ENCODE measurements at places on chromosomes 5 and 9. TPM values are rescaled to one million over a fixed set of nuclear protein-coding genes. Genes with fewer than 3 reads are reported as not detected.

Gene GFI1B
- polyA plus RNA-seq, result not detected

Gene GARIN3
- not detected for polyA plus RNA-seq

Gene RRAGA
- 89.8 TPM for polyA plus RNA-seq

Gene ELAVL2
- 106 TPM for polyA plus RNA-seq

Gene KIF27
- 7.1 TPM for polyA plus RNA-seq

All from neural cell (in vitro differentiated cells).